ENCODE measurements at places on chromosomes 12 and 14. TPM values are rescaled to one million over a fixed set of nuclear protein-coding genes. Genes with fewer than 3 reads are reported as not detected.

IL31 gene
- total RNA-seq: 4.0 TPM

ITGB7 gene
- total RNA-seq: 77.6 TPM

ASCL1 gene
- total RNA-seq: not detected

ERBB3 gene
- 0.57 TPM for total RNA-seq

TSPAN8 gene
- total RNA-seq: not detected

INSM2 gene
- not detected for total RNA-seq

DNA sequence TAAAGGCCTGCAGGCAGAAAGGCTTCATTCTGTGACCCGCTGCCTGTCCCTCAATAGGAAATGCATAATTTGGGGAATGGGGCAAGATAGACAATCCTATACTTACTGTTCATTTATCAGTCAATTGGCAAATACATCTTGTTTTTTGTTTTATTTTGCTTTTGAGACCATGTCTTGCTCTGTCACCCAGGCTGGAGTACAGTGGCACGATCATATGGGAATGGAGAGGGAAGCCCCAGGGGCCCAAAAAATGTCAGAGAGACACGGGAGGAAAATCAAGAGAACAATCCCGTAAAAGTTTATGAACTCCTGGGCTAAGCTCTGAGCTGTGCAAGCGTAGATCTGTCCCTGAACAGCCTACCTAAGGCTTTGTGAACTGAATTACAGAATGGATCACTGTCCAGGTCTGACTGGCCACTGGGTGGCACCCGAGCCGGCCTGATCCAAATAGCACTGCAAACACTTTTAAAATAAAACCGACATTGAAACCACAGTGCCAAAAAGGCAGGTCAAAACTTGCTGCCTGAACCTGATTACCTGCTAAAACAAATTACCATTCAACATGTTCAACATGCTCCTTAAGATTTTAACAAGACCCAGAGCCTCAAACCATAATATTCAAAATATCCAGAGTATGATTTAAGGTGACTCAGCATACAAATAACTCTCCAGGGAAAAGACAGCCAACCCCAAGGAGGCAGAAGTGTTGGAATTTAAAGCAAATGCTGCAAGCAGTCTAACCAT is 11.8 kb downstream of the COPS7A start:
- peak; percentile 72 for DNase-seq

GRCh38 chr14:54322701-54323337 is 74.0 kb upstream of the CDKN3 start:
- DNase-seq: no peak

- no peak for DNase-seq
Measured at GRCh38 chr14:56870336-56870735, 60.1 kb upstream of the OTX2 start.

DNA sequence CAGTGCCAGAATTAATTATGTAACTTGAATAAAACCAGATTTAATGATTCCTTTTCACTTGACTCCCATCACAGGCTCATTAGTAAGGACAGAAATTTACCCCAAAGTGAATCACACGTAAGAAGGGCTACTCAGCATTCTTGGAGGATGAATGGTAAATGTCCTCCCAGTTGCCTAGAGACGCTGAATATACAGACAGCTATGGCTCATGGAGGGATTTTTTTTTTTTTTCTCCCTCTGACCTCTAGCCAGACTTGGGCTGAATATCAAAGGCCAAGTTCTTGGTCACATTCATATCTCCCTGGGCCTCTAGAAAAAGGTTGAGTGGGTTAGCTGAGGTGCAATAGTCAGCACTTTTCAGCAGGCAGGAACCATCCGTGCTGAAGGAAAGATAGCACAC is 77.5 kb downstream of the PHLDA1 start:
- no peak for DNase-seq

- DNase-seq: peak; percentile 40
Measured at GRCh38 chr12:1104088-1104800, 113.2 kb downstream of the ERC1 start.

DNA sequence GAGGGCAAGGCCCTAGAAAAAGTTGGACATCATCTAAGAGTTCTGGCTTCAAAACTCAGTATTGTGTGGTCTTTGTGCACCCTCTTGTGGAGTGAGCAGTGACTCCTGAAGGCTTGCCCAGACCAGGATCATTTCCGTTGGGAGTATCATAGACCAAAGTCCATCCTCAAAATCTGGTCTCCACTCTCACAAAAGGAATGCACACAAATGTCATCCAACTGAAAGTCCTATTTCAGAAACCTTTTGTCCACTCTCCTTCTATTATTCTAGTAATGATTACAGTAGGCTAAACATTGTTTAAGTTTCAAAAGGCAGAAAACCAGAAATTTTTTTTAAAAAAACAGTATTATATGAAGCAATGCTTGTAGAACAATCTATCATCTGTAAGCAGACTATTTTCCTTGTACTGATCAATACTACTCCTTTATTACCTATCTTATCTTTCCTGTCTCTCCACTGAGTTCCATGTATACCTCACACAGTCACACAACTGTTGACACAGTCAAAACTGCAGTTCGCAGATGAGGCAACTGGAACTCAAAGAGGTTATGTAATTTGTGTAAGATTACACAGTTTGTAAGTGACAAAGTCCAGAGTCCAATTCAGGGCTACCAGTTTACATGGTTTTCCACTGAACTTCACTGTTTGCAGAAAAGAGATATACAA is 41.4 kb downstream of the COX16 start:
- DNase-seq: peak; percentile 20

DNA sequence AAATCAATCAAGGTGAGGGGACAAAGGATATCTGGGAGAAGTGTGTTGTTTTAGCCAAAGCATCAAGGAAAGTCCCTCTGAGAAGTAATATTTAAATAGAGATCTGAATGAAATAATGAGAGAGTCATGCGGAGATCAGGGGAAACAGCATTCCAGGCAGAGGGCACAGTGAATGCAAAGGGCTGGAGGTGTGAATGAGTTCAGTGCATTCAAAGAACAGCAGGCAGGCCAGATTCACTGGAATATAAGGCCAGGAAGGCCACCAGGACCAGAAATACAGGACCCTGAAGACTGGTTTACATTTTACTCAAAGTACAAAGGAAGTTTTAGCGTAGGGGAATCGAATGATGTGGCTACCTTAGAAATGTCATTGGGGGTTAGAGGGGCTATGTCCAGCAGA is 436.2 kb upstream of the TMEM132C start:
- DNase-seq: no peak

DNA sequence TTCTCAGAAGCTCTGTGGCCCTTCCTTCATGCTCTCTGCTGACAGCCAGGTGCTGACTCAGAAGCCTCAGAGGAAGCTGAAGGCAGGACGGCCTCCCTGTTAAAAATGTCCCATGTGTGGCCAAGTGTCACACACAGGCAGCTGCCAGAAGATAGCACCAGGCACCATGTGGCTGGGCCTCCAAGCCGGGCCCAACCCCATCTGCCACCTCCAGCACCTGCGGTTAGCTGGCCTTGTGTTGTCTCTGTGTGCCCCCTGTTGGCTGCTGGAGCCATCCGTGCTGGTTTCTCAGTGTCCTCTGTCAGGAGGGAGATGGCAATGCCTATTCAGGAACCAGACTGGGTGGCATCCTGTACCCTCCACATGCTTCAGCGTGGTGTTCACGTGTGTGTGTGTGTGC is 63.2 kb downstream of the TSPAN11 start:
- DNase-seq: peak; percentile 53

DNA sequence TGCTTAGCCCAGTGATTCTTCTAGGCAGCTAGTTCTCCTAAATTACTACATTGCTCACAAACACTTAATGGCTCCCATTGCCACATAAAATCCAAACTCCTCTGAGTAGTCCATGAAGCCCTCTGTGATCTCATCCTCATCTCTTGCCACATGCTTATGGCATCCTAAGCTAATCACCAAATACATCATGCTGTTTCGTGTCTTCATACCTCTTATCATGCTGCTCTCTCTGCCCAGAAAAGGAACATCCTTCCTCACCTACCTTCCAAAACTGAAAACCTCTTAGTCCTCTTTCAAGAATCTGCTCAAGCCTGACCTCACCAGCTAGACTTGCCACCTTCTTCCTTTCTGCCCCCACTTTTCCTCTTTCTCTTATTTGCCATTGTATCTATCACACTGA is 108.5 kb downstream of the DUSP6 start:
- no peak for DNase-seq

- DNase-seq: no peak
Measured at GRCh38 chr12:47980779-47981495, 17.5 kb downstream of the TMEM106C start.

- DNase-seq: no peak
Measured at GRCh38 chr14:21528381-21529348, 2.5 kb upstream of the SALL2 start.

DNA sequence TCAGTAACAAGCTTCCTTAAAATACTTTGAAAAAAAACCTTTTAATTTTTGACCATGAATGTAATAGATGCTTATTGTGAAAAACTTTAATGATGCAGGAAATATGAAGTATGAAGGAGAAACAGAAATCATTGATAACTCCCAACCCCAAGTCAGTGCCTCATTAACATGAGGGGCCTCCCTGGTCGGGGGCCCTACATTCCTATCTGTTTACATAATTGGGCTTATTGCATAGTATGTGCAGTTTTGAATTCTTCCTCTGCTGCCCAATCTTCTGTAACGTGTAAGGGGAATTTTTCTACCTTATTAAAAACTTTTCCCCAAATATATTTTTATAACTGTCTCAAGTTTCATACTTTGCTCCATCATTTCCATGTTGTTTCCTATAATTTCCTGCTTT is 63.0 kb downstream of the SLC25A47 start:
- DNase-seq: no peak

DNA sequence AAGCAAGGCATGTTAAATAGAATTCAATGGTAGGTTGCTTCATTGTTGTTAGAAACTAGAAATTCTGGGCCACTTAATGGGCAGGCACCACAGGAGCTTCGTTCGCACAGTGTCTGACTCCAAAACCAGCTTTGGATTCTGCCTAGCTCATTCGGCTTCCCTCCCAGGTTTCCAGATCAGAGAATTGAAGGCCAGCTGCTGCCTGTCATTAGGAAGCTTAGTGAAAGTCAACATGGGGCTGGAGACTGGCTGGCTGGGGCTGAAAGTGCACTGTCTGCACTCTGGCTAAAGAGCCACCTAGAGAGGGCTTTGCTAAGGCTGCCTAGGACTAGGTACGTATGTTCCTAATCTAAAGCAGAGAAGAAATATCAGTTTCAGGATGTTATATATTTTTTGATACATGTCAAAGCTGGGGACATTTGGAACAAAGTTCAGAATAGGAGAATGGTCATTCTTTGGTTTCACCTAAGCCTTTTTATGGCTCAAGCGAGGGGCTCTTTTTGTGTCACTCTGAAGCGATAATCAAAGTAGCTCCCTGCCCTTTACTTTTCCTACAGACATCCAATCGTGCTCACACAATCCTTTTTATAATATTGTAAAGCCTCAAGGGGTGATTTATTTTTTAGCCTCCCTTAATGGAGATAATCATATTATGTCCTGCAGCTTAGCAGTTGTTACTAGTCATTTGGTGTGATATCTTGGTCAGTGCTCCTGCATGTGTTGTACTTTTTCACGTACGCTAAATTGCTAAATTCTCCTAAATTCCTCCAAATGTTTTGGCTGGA is 238.5 kb upstream of the NAV3 start:
- DNase-seq: no peak

DNA sequence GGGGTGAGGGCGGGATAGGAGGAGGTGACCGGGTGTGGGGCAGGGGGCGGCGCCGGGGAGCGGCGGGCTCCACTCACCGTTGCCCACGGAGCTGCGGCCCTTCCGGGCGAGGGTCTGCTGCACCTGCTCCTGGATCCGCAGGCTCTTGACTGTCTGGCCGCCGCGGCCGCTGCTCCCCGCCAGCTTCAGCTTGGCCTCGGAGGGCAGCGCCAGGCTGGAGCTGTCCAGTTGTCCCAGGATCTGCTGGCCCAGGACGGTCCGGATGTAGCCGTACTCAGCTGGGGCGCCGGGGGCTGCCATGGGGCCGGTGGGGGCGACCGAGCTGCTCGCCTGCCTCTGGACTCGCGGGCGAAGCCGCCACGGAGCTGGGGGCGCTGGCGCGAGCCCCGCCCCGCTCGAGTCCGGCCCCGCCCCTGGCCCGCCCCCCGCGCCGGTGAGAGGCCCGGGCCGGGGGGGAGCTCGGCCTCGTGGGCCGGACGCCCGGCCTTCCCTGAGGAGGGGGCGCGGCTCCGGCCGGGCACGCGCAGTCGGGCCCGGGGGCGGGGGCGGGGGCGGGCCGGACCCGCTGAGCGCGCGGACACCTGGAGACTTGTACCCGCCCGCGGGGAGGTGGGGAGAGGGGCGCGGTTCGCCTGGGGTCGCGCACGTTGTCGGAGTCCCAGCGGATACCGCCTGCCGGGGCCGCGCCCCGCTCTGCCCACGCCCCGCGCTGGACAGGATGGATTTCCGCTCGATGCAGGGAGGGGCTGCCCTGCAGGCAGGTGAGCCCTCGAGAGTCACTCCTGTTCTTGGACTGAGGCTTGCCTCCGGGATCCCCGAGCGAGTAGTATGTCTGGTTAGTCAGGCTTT is at the start of gene PKP2:
PKP2 (minus strand) TSS at position 346 of the 849 bp plus-strand sequence; CDS start at position 300, 46 bp downstream.
- peak; percentile 43 for DNase-seq

All from activated CD4-positive, alpha-beta T cell treated with anti-CD3 and anti-CD28 coated beads for 36 hours (primary cell).